Heart right ventricle (tissue), 16 donors: ENCODE measurements at places on chromosomes 3 and 15. TPM values are rescaled to one million over a fixed set of nuclear protein-coding genes. Genes with fewer than 3 reads are reported as not detected.

- DNase-seq: no peak
Observed at GRCh38 chr15:33508703-33509102, 197.9 kb downstream of the RYR3 start.

GRCh38 chr15:43095708-43096347 is 10.0 kb downstream of the UBR1 start:
- no peak for DNase-seq

DNA sequence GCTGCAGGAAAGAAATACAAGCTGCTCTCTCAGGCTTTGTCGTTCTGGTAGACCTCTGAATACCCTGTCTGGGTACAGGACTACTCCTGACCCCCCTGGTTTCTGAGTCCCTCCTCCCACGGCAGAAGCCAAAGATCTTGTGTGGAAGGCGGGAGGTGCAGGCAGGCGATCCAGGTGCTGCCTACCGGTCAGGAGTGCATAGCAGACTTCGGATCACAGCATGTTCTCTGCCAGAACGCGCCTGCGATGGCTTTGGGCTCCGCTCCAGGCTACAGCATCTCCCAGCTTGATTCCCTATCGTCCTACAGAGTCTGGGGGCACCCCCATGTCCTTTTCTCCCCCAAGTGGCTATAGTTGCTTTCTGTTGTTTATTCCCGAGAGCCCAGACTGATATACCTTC is 2.5 kb upstream of the CFAP100 start:
- DNase-seq: no peak

- DNase-seq: no peak
Observed at GRCh38 chr3:32373844-32374243, 17.8 kb upstream of the CMTM7 start.

GASK1A gene
- 0.77 TPM for total RNA-seq

CHRM5 gene
- not detected for total RNA-seq

LSMEM2 gene
- total RNA-seq: 13.2 TPM
